ENCODE measurements at places on chromosomes 4 and X. TPM values are rescaled to one million over a fixed set of nuclear protein-coding genes. Genes with fewer than 3 reads are reported as not detected.
A peak's percentile ranks its signal among the peaks of the same experiment; 100 is the strongest.

DNA sequence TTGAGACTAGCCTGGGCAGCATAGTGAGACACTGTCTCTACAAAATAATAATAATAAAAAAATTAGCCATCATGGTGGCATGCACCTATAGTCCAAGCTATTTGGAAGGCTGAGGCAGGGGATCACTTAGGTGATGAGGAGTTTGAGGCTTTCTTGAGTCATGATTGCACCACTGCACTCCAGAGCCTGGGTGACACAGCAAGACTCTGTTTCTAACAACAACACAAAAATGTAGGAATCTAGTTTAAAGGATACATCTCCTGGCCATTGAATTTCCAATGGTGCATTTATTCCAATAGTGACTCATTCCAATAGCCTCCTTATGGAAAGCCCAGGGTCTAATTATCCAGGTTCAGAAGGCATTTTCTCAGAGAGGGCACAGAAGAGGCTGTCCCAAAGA is 21.9 kb upstream of the HERC6 start:
- no peaks in the 10 kb centered on the region for H3K36me3 ChIP-seq
- DNase-seq = no peak
- no peaks in the 10 kb centered on the region for H3K27me3 ChIP-seq
- H3K4me1 ChIP-seq = no peaks in the 10 kb centered on the region
- H3K27ac ChIP-seq = no peak overlapping the region

DNA sequence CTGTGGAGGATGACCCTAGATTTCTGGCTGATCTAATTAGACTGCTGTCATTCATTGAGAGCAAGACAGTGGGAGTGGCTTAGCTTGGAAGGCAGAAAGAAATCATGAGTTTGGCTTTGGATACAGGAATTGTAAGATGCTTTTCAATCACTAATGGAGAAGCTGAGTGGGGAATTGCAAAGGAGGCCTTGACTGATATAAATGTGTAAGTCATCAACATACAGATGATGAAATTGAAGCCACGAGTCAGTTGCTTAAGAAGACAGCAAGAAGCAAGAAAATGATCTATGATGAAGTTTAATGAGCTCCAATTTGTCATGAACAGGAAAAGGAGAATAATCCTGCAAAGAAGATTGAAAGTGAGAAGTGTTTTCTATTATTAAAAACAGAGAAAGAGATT is 136.7 kb upstream of the C1QTNF7 start:
- no peaks in the 10 kb centered on the region for H3K27me3 ChIP-seq
- no peaks in the 10 kb centered on the region for H3K4me1 ChIP-seq
- no peaks in the 10 kb centered on the region for H3K36me3 ChIP-seq
- no peak overlapping the region for H3K4me3 ChIP-seq
- no peak for DNase-seq
- H3K27ac ChIP-seq = no peak overlapping the region

DNA sequence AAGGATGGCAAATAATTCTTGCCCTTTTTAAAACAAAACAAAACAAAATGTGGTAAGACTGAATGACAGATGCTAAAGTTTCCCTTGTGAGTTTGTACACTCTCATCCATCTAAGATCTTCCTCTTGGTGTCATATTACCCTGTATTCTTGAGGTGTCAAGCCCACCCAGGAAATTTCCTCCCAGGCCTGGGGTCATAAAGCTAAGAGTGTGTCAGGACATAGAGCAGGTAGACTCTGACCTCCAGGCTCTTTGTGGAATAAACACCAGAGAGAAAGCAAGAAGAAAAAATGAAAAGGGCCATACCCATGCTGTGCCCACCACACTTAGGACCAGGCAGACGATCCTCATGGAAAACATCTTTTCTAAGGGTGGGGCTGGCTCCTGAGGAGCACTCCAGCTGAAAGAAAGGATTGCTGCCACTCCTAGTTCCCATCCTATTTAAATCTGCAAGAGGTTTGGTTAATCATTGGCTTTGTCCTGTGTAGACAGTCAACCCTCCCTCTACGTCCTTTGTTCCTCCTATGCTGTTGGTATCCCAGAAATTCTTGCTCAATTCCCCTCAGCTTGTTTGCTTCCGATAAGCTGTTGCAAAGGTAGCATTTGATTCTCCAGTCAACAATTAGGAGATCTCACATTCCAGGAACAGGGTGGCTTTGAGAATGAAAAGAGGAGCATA is at the start of gene FGA:
Gene FGA (minus strand): TSS at position 414 of the 678 bp plus-strand sequence. CDS start 55 bp downstream, at position 359.
- no peak within 1 kb of the TSS for H3K27ac ChIP-seq
- no peak within 1 kb of the TSS for H3K4me3 ChIP-seq
- no peaks in the 10 kb centered on the region for H3K4me1 ChIP-seq
- peaks cover 19% of the 10 kb centered on the region for H3K27me3 ChIP-seq
- no peak for DNase-seq

The MID1IP1 gene
- 74.6 TPM for total RNA-seq

The POLA1 gene
- total RNA-seq = 41.4 TPM

- H3K36me3 ChIP-seq = no peaks in the 10 kb centered on the region
- H3K4me3 ChIP-seq = no peak overlapping the region
- H3K27ac ChIP-seq = peak overlapping the region; percentile 71
- H3K27me3 ChIP-seq = no peaks in the 10 kb centered on the region
- no peak for DNase-seq
Measured at GRCh38 chr4:152117520-152117919, 356.7 kb upstream of the GATB start.

The CNGA1 gene
- not detected for total RNA-seq

The PLXNB3 gene
- total RNA-seq = 7.7 TPM

DNA sequence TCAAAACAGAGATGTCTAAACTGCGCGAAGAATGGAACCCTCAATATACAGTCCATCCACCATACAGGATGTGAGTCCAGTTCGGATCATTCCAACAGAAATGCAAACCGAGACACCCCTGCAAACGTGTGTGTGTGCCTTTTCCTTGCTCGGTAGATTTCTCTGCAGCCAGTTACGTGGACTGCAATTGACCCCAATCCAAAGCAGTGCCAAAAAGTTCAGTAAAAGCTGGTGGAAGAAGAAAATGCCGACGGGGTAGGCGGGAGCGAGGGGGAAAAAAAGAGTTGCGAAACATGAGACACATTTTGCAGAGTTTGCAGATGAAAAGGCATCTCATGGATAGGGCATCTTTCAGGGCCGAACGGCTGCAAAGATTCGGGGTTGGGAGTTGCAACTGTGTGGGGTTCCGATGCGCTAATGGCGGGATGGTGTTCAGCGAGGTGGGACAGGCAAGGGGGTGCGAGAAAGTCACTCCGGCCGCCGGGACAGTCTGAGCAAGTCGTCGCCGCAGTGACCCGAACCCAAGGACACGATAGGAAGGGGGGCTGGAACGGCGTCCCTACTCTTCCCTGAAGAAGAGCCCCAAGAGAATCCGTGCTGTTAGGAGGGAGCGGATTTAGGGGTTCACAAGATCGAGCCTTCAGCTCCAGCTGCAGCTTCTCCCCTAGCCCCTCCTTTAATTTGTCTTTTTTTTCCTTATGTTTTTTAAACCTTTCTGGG is 3.8 kb downstream of the PHOX2B start:
- H3K4me1 ChIP-seq = no peaks in the 10 kb centered on the region
- no peak for DNase-seq
- peaks cover 58% of the 10 kb centered on the region for H3K27me3 ChIP-seq
- H3K27ac ChIP-seq = no peak overlapping the region
- H3K36me3 ChIP-seq = peaks cover 4% of the 10 kb centered on the region
- no peak overlapping the region for H3K4me3 ChIP-seq

The SULT1B1 gene
- total RNA-seq = 1.1 TPM

The RPS6KA6 gene
- total RNA-seq = 0.04 TPM

DNA sequence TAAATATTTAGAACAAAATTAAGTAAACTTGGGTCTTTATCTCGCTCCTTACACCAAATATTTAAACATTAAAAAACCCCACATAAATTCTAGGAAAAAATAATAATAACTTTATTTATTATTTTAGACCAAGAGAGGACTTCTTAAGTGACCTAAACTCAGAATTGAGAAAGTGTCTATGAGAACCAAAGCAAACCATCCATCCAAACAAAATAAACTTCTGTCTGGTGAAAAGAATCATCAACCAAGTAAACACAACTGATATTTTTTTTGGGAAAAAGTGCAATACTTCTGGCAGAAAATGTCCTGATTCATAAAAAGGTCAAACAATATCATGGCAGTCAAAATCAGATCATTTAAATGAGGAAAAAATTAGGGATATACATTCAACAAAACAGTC is 533.0 kb downstream of the SPRY1 start:
- DNase-seq = no peak
- H3K4me1 ChIP-seq = no peaks in the 10 kb centered on the region
- no peaks in the 10 kb centered on the region for H3K36me3 ChIP-seq
- H3K4me3 ChIP-seq = no peak overlapping the region

The UGT2B17 gene
- total RNA-seq = not detected

GRCh38 chr4:1207157-1207470 is 34.7 kb upstream of the SPON2 start:
- no peaks in the 10 kb centered on the region for H3K36me3 ChIP-seq
- H3K27me3 ChIP-seq = no peaks in the 10 kb centered on the region
- peaks cover 27% of the 10 kb centered on the region for H3K4me1 ChIP-seq
- no peak overlapping the region for H3K27ac ChIP-seq
- H3K4me3 ChIP-seq = no peak overlapping the region
- peak; percentile 0 for DNase-seq

DNA sequence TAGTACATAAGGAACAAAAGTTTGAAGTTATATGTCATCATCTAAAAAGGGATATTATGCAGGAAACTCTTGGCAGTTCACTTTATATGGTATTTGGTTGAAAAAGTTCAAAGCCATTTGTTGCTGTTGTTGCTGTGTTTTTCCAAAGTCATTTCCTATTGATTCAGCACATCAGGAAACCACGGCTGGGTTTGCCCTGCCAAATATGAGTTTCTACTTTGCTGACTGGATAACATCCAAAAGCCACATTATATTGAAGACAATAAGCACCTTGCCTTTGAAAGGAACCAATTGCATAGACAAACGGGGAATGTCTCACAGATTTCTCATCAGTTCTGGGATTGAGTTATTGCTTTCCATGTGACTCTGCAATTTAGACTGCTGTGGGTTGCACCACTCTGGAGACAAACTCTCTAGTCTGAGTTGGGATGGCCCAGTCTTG is 206.1 kb downstream of the SLC39A8 start:
- DNase-seq = no peak
- H3K27ac ChIP-seq = no peak overlapping the region
- no peaks in the 10 kb centered on the region for H3K36me3 ChIP-seq
- H3K4me3 ChIP-seq = no peak overlapping the region
- H3K4me1 ChIP-seq = no peaks in the 10 kb centered on the region

DNA sequence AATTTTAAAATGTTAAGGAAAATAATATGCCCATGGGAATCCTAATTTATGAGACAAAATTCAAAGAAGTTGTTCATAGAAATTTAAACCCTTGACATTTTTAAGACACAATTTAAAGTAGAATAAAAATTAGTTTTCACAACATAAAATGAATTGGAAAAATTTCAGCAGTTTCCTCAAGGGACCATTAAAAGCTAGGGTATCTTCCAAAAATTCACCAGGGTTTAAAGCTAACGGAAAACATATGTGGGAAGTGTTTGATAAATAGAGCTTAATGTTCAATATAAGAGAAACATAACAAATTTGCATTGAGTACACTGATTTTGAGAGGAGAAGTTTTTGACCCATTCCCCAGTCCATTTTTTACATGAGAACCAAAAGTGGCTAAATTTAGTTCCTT is 228.9 kb upstream of the TTC29 start:
- no peaks in the 10 kb centered on the region for H3K36me3 ChIP-seq
- H3K4me3 ChIP-seq = no peak overlapping the region
- no peaks in the 10 kb centered on the region for H3K27me3 ChIP-seq
- H3K4me1 ChIP-seq = no peaks in the 10 kb centered on the region
- H3K27ac ChIP-seq = no peak overlapping the region

The LRP2BP gene
- 1.1 TPM for total RNA-seq

The NLRP2B gene
- total RNA-seq = not detected

The MID1 gene
- total RNA-seq = 0.61 TPM

- no peak overlapping the region for H3K27ac ChIP-seq
- no peak for DNase-seq
- H3K36me3 ChIP-seq = no peaks in the 10 kb centered on the region
- H3K27me3 ChIP-seq = no peaks in the 10 kb centered on the region
- no peaks in the 10 kb centered on the region for H3K4me1 ChIP-seq
Measured at GRCh38 chrX:133602881-133603280, 187.6 kb upstream of the GPC4 start.

DNA sequence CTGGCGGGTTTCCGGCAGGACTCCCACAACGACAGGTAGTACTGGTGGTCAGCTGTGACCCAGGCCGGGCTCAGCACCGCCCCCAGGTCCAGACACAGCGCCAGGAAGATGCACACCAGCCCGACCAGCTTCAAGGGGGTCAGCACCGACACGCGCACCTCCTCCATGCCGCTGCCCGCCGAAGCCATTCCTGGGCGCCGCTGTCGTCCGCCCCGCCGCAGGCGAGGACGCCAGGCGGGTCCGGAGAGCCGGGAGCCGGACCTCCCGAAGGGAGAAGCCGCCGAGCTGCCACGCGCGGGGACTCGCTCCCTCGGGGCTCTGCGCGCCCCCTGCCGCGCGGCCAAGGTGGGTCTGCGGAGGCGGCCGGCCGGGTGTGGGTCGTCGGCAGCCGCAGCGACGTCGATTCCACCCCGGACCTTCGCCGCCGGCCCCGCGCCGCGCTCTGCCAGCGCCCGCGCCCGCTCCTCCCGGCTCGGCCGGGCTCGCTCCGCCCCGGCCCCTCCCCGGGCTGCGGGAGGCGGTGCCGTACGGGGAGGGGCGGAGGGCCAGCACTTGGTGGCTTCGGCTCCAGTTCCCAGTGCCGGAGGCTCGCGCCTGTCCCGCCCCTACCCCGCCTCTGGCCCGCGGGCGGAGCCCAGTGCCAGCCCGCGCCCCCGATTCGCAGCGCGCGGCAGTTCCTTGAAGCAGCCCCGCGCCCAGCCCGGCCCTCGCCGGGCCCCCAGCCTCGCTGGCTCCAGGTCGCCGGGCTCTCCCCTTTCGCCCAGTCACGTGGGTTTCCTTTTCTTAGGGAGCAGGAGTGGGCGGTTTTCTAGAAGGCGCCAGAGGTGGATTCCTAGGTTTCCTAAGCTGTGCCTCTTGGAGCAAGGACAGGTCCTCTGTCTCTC is at the start of gene TMEM47:
Gene TMEM47 (minus strand): TSS at position 444 of the 884 bp plus-strand sequence. CDS start 256 bp downstream, at position 188.
- peaks cover 4% of the 10 kb centered on the region for H3K36me3 ChIP-seq
- H3K4me1 ChIP-seq = no peaks in the 10 kb centered on the region
- no peak within 1 kb of the TSS for H3K27ac ChIP-seq

DNA sequence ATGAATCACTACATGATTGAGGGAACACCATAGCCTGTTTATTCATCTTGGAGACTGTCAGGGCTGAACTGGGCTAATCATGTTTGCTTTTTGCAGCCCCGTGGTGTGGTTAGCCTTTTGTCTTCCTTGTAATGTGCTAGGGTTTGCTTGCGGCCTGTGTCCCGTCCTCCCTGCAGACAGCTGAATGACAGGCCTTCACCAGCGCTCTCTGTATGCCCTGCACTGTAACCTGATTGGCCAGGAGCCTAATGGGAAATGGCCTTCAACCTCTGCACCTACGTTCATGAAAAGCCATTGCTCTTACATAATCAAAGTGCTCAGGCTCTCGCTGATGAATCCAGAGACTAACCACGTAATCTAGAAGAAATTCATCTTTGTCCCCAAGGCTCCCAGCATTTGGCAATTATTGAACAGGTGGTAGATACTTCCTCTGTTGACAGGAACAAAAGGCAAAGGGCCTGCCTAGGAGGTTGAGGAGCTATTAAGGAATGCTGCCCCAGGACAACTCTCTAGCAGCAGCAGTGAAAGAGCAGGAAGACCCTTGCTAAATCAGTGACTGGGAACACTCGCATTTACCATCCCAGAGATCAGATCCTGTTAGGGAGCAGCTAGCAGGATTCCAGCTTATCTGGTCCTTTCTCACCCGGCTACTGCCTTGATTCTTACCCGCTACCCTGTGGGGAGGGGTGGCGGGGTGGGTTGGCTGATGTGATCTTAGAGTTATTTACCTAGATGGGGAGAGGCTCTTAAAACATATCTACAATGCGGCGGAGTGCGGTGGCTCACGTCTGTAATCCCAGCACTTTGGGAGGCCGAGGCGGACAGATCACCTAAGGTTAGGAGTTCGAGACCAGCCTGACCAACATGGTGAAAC is 42.3 kb upstream of the FAT1 start:
- no peaks in the 10 kb centered on the region for H3K27me3 ChIP-seq
- H3K4me3 ChIP-seq = no peak overlapping the region
- no peaks in the 10 kb centered on the region for H3K4me1 ChIP-seq
- no peak for DNase-seq

Data from activated CD8-positive, alpha-beta T cell treated with anti-CD3 and anti-CD28 coated beads for 36 hours (primary cell).